ENCODE measurements at places on chromosomes 13 and 19.

- DNase-seq: no peak
Observed at GRCh38 chr19:52735734-52736133, 890 bp upstream of the ZNF611 start.

DNA sequence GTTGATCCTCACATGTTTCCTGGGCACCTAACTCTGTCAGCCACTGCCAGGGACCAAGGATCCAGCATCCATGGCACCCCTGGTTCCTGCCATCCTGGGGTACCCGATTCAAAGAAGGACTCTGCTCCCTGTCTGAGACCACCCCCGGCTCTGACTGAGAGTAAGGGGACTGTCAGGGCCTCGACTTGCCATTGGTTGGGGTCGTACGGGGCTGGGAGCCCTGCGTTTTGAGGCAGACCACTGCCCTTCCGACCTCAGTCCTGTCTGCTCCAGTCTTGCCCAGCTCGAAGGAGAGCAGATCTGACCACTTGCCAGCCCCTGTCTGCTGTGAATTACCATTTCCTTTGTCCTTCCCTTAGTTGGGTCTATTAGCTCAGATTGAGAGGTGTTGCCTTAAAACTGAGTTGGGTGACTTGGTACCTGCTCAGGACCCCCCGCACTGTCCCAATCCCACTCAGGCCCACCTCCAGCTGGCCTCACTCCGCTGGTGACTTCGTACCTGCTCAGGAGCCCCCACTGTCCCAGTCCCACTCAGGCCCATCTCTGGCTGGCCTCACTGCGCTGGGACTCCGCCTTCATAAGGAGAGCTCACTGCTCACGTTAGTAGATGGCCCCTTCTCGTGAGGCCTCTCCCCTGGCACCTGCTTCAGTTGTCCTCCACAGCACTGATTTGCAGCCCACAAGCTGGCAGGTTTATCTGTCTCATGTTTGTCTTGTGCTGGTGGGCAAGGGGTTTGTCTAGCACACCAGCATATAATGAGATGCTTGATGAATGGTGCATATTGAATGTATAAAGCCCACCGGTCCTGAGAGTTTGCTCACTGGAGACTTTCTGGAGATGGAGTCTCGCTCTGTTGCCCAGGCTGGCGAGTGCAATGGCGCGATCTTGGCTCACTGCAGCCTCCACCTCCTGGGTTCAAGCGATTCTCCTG lies 3.9 kb downstream of the RPL28 start:
- DNase-seq: no peak

GRCh38 chr19:39749981-39750380 lies 12.2 kb upstream of the CLC start:
- no peak for DNase-seq

DNA sequence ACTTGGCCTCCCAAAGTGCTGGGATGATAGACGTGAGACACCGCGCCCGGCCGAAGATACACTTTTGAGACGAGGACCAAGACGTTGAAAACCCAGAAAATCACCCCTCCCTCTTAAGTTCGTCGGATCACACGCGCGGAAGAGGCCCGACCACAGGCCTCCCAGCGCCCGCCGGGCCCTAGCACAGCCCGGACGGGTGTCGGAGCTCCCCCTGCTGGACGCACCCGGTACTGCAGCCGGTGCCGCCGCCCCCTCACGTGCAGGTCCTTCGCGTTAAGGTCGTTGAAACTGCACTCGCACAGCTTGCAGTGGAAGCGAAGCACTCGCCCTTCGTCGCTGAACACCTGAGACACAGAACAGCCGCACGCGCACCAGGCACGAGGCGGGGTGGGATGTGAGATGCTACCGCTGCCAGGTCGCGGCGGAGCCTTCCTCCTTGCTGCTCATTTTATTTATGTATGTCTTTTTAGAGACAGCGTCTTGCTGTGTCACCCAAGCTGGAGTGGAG lies 35.7 kb upstream of the MATK start:
- DNase-seq: no peak

DNA sequence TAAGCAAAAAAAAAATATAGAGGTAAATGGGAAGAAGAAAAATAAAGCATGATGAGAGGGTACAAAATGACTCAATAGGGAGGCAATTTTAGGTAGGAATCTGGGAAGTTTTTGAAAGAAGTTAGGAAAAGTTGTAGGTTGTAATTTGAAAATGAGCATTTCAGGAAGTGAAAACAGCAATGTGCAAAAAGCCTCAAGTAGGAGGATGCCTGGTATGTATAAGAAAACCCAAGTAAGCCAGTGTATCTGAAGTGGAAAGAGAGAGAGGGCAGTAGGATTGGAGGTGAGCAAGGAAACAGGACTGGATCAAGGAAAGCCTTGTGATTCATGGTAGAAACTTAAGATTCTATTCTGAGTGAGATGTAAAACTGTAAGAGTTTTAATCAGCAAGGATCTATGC lies 121.6 kb upstream of the SPRY2 start:
- no peak for DNase-seq

All from NCI-H1105 treated with DMSO at 0.1 percent for 48 hours (cell line).